ENCODE measurements at places on chromosomes 3 and 15.

- H3K36me3 ChIP-seq: no peaks in the 10 kb centered on the region
- H3K4me3 ChIP-seq: no peak overlapping the region
- H3K27me3 ChIP-seq: peaks cover 8% of the 10 kb centered on the region
- H3K4me1 ChIP-seq: peaks cover 4% of the 10 kb centered on the region
- no peak for DNase-seq
These were observed 6.9 kb upstream of the SKIC8 start for GRCh38 chr15:78306176-78306774.

- no peaks in the 10 kb centered on the region for H3K36me3 ChIP-seq
- H3K4me1 ChIP-seq: no peaks in the 10 kb centered on the region
- H3K4me3 ChIP-seq: no peak overlapping the region
- no peak overlapping the region for H3K27ac ChIP-seq
- no peaks in the 10 kb centered on the region for H3K27me3 ChIP-seq
These were observed 1751.2 kb downstream of the SI start for GRCh38 chr3:163327086-163327485.

DNA sequence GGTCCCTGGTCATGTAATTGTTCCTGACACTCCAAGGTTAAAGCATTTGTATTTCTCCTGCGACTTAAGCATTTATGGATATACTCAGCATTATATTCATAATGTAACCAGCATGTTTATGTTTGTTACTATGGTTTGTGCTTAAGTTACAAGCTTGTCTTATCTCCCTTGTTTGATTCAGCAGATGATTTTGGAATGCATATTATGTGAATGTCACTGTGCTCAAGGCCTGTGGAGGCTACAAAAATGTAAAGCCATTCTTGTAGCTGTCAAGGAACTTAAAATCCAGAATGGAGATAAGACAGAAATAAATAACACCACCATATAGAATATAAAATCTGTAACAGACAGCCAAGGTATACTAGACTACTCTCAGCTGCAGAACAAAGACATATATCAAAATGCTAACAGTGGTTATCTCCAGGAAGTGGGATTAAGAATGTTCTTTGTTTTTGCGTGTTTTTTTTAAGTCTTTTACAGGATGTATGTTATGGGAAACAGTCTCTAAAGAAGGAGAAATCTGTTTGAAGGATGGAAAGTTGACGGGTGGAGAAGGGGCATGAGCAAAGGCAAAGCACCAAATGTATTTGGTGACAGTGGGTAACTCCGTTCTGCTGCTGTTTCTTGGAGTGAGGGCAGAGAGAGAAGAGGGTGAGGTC is 61.4 kb downstream of the IGF2BP2 start:
- no peak for DNase-seq
- peaks cover 56% of the 10 kb centered on the region for H3K27me3 ChIP-seq
- no peak overlapping the region for H3K27ac ChIP-seq
- no peak overlapping the region for H3K4me3 ChIP-seq
- peaks cover 5% of the 10 kb centered on the region for H3K4me1 ChIP-seq

- H3K27ac ChIP-seq: no peak overlapping the region
- DNase-seq: no peak
- no peaks in the 10 kb centered on the region for H3K36me3 ChIP-seq
- peaks cover 2% of the 10 kb centered on the region for H3K4me1 ChIP-seq
These were observed 53.3 kb downstream of the FAM174B start for GRCh38 chr15:92602267-92602593.

DNA sequence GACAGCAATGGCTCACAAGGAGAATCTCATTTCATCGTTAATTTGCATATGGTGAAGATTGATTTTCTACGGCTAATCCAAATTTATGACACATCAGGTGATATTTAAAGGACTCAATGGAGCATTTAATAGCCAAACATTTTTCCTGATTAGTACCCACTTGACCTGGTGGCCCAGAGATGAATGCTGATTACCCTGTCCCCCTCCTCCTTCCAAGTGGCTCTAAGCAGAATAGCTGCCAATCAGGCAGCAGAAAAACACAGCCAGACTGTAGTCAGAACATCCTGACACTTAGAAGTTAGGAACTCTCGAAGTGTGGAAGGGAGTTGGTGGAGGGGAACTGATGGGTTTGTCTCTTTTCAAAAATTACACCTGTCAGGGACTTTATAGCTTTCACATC is 302.5 kb downstream of the ZNF621 start:
- peaks cover 10% of the 10 kb centered on the region for H3K27me3 ChIP-seq
- no peaks in the 10 kb centered on the region for H3K36me3 ChIP-seq
- DNase-seq: no peak
- no peak overlapping the region for H3K4me3 ChIP-seq

DNA sequence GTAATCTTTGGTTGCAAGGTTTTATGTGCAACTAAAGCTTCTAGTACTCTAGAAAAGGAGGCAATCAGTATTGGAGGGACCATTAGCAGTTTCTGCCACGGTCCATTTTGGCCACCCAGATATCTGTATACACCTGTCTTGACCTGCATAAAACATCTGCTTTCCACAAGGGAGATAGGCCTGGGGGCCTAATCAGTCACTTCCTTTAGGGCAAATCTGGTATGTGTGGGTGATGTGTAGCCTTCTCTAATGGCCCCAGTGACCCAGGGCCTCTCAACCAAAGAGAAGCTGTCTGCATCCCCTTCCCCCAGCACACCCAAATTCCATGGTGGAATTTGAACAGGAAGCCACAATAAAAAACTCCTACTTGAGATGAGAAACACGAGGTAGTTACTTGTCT is 19.5 kb downstream of the IRAK2 start:
- peaks cover 1% of the 10 kb centered on the region for H3K36me3 ChIP-seq
- no peaks in the 10 kb centered on the region for H3K27me3 ChIP-seq
- H3K4me1 ChIP-seq: peaks cover 32% of the 10 kb centered on the region
- no peak for DNase-seq
- H3K4me3 ChIP-seq: no peak overlapping the region

GRCh38 chr3:42179110-42179725 is 86.8 kb downstream of the CCK start:
- H3K27me3 ChIP-seq: no peaks in the 10 kb centered on the region
- no peak overlapping the region for H3K27ac ChIP-seq
- peaks cover 7% of the 10 kb centered on the region for H3K36me3 ChIP-seq
- no peak for DNase-seq

DNA sequence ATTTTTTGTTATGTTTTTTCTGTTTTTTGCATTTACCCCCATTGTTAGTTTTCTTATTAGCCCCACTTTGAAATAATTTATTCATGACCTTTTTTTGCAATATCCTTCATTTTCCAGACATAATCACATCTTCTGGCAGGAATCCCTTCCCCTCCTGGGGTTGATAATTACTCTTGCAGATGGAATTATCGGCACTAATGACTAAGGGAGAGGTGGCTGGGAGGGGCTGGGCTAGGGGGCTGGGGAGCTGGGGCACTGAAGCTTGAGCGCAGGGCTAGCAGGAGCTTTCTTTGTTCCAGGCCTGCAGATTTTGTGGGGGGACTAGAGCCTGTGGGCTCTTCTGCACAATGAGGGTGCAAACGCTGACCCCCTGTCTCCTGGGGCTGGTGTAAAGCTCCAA is 77.8 kb downstream of the RAB11A start:
- no peak overlapping the region for H3K27ac ChIP-seq
- no peaks in the 10 kb centered on the region for H3K36me3 ChIP-seq
- no peak overlapping the region for H3K4me3 ChIP-seq
- no peak for DNase-seq

GRCh38 chr3:188929137-188929536 is 242.6 kb upstream of the TPRG1 start:
- no peak overlapping the region for H3K4me3 ChIP-seq
- H3K4me1 ChIP-seq: peaks cover 3% of the 10 kb centered on the region
- peaks cover 2% of the 10 kb centered on the region for H3K36me3 ChIP-seq
- no peak for DNase-seq

DNA sequence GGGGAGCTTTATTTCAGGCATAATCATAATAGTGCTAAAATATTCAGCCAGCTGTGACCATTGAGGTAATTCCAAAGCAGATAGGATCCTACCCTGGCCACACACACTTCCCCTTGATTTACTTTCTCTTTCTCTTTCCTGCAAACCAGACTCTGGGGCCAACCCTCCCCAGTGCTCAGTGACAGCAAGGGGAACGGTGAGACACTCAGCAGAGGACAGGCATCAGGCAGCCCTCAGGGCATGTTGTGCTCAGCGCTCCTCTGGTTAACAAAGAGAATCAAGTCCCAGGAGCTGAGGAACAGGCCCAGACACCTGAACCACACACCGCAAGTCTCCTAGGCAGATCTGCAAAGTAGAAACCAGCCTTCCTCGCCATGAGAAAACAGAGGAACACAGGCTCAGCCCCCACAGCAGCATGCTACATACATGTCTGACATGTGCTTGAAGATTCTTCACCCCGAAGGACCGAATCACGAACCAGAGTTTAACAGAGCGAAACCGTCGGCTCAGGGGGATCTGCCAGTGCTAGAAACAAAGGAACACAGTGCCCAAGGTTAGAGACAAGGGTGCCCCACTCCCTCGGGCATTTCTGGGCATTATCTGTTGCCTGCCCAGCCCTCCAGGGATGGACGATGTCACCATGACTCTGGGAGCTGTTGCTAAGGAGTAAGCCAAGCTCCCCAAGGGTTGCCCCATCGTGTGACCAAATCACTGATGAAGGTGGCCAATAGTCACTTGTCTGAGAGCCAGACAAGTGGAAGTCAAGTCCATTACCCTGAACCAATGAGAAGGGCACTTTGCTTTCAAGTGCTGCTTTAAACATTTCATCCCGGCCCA is 17.5 kb downstream of the HDC start:
- peaks cover 46% of the 10 kb centered on the region for H3K4me1 ChIP-seq
- peak; percentile 68 for DNase-seq
- H3K27ac ChIP-seq: peak overlapping the region; percentile 97
- peaks cover 15% of the 10 kb centered on the region for H3K36me3 ChIP-seq

DNA sequence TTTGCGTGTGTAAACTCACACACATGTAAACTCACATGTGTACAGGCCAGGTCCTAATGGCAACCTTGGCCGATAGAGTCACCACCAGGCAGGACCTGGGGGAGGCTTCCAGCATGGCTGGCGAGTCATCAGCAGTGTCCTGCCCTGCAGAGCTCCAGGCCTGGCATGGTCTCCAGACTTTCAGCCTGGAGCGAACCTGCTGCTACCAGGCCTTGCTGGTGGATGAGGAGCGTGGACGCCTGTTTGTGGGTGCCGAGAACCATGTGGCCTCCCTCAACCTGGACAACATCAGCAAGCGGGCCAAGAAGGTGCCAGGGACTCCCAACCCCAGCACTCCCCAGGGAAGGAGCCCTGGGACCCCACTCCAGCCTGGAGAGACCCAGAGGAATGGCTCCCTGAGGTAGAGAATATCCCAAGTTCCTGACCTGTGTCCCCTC is 1.0 kb downstream of the SEMA3B start:
- H3K4me1 ChIP-seq: peaks cover 18% of the 10 kb centered on the region
- no peak for DNase-seq
- peaks cover 24% of the 10 kb centered on the region for H3K27me3 ChIP-seq
- no peak overlapping the region for H3K4me3 ChIP-seq

DNA sequence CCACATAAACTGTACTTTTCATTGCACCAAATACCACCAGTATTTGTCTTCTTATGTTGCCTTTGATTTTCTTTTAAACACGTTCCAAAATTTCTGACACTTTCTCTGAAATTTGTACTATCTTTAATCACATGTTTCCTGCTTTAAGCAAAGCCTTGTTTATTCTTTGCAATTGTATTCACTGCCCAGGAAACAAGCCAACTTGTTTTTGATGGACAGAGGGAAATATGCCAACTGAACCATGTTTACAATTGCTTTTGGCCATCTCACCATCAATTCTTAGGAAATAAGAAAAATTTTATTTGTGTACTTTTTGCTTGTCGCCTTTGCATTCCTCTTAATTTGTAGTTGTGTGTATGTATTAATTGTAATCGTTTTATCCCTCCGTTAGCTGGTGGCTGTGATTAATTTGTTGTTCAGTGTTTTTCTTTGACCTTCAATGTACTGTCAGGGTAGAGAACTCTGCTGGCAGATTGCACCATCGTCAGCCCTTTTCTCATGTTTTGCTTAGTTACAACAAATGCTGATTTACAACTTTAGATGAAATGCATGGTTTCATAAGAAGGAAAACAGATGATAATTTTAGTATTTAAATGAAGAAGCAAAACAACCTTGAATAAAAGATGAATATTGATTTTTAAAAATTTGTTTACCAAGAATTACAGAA is 19.4 kb upstream of the FEZF2 start:
- H3K4me1 ChIP-seq: no peaks in the 10 kb centered on the region
- H3K27ac ChIP-seq: no peak overlapping the region
- H3K27me3 ChIP-seq: peaks cover 6% of the 10 kb centered on the region
- no peaks in the 10 kb centered on the region for H3K36me3 ChIP-seq
- no peak for DNase-seq

DNA sequence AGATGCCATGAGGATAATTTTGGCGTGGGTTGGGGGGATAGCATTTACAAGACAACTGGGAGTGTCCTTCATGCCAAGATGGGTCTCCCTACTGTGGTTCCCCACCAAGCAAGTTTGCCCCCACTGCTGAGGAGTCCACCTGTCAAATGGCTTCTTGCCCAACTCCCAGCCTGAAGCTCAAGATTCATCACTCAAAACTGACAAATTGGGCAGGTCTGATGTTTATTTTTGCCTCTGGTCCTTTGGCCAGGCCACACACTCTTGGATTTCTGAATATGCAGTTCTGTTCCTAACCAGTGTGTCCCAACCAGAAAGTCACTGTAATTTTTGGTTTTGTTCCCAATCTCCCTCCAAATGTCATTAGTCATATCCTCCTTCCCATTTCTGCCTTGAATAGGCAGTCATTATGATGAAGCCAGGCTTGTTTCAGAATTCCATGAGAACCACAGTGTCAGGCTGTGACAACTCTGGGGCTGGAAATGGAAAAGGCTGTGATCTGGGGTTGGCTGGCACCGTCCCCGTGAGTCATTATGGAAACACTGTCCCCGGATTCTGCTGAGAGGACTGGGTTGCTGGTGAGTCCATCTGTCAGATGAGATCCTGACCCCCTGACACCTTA is 29.3 kb upstream of the MEF2A start:
- H3K4me1 ChIP-seq: no peaks in the 10 kb centered on the region
- H3K4me3 ChIP-seq: no peak overlapping the region
- DNase-seq: no peak
- peaks cover 3% of the 10 kb centered on the region for H3K36me3 ChIP-seq
- H3K27me3 ChIP-seq: peaks cover 14% of the 10 kb centered on the region
- H3K27ac ChIP-seq: no peak overlapping the region

GRCh38 chr3:143482106-143483088 is 362.8 kb downstream of the CHST2 start:
- H3K4me1 ChIP-seq: no peaks in the 10 kb centered on the region
- no peaks in the 10 kb centered on the region for H3K27me3 ChIP-seq
- H3K27ac ChIP-seq: no peak overlapping the region
- no peak for DNase-seq
- no peak overlapping the region for H3K4me3 ChIP-seq
